NCI-H1436 treated with DMSO at 0.1 percent for 48 hours (cell line): ENCODE measurements at places on chromosomes 13 and 19.

DNA sequence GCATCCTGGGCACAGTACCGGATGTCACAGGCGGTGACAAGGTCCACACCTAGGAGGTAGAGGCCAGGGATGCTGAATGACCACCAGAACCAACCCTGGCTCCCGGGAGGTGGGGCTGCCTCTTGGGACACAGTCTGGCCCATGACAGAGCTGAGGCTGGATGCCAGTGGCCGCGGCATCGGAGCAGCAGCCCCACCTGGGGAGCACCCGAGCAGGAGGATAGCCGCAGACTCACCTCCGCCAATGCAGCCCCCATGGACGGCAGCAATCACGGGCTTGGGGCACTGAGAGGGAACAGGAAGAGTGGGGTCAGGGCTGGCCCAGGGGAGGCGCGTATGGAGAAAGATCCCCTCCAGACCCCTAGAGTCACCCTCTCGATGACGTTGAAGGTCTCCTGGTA lies 4.3 kb upstream of the LGALS4 start:
- no peak for DNase-seq

GRCh38 chr13:52878831-52879230 lies 30.4 kb upstream of the PCDH8 start:
- DNase-seq = no peak

DNA sequence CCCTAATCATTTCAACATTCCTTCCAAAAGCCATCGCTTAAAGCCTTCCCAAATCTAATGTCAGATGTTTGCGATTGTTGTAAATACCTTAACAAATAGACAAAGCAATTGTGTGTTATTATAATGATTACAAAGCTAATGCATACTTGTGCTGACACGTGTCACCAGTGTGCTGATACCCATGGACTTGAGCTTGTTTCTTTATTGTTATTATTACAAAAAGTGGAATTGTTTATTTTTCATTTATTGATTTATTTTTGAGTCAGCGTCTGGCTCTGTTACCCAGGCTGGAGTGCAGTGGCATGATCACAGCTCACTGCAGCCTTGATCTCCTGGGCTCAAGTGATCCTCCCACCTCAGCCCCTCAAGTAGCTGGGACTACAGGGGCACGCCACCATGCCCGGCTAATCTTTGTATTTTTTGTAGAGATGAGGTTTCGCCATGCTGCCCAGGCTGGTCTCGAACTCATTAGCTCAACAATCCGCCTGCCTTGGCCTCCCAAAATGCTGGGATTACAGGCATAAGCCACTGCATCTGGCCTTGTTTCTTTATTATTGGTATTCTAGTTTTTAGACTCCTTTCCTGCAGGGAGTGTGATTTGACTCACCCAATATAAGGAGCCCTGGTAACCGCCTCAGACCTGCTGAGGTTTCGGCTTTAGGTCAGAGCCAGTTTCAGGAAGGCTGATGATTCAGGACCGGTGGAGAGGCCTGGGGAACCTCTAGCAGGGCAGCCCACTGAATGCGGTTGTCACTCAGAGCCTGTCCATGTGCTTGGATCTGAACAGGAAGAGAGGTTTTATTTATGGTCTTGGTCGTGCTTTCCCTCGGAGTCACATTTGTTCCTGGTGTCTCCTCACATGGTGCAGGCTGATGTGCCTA lies 2.1 kb upstream of the FBXO17 start:
- DNase-seq = no peak

DNA sequence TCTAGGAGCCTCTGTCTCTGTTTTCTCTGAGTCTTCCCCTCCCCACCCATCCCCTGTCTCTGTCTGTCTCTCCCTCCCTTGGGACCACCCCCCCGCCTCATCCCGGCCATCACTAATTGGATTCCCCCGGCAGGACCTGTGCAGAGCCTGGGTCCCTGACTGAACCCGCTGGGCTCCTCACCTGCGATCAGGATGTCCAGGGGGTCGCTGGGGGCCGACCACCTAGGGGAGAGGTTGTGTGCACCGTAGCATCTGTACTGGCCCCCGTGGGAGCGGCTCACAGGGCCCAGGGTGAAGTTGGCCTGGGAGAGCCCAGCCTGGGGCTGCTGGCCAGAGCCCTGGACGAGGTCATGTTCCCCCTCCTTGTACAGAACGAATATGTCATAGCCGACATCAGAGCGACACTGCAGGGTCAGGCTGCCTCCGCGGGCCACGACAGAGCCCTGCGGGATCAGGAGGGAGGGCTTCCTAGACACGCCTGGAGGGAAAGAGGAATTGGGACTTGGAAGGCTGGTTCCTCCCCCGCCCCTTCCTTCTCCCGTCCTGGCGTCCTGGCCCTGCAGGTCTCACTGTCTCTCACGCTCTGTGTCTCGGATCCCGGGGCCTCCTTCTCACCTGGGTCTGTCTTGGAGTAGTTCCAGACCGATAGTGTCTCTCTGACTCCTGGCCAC lies 1.8 kb downstream of the LILRB5 start:
- no peak for DNase-seq

- peak; percentile 64 for DNase-seq
Measured at GRCh38 chr13:62209529-62209928, 793.9 kb upstream of the PCDH20 start.

- DNase-seq = no peak
Measured at GRCh38 chr19:5663904-5664303, 16.4 kb downstream of the MICOS13 start.

DNA sequence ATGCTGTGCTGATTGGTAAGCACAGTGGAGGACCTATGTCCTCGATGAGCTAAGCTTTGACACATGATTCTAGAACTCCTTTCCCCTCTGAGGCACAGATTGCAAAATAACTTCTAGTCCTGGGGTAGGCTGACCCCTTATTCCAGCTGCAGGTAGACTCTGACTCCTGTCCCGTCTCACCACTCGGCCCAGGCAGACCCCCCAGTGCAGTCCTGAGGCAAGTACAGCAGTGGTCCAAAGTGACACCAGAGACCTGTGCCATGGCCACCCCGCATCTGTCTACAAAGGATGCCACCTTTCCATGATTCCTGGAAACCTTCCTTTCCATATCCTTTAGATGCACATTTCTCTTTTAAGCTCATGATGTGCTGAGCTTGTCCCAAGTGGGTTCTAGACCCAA lies 482.5 kb downstream of the ZNF536 start:
- no peak for DNase-seq

GRCh38 chr13:31038834-31039552 lies 106.5 kb downstream of the TEX26 start:
- DNase-seq = no peak

DNA sequence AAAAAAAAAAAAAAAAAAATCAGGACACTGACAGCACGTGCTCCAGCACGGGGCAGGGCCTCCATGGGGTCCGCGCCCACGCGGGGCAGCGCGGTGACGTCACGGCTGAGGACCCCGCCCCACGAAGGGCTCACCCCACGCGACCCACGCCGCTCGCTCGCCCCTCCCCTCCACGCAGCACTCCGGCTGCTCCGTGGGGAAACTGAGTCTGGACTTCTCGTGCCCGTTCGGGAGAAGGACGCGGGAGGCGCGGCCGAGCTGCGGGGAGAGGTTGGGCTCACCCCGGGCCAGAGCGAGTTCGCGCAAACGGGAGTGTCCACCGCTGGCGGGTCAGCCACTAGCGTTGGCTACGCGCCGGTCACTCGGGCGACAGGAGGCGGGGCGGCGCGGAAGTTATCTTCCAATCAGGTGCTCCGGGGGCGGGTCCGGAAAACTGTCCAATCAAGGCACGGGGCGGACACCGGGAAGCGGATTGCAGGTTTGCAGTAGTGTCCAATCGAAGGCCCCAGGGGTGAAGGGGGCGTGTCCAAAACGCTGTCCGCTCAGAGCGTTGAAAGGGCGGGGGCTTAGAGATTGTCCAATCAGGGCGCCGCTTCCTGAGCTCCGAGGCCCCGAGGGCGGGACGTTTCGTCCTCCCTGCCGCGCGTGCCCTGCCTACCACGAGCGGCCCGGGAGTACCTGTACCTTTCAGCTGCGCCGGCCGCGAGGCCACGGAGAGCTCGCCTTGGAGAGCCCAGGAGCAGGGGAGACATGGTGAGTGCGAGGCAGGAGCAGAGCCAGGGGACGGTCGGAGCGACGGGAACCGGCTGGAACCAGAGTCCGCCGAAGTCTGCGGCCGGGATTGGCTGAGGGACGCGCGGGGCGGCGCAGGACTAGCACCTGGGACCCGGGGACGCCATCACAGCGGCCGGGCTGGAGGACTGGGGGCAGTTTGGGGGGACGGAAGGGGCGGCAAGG lies at the start of gene ZNF57:
Gene ZNF57 (plus strand): TSS at position 633 of the 957 bp plus-strand sequence. CDS start 118 bp downstream, at position 751.
- DNase-seq = peak; percentile 94

DNA sequence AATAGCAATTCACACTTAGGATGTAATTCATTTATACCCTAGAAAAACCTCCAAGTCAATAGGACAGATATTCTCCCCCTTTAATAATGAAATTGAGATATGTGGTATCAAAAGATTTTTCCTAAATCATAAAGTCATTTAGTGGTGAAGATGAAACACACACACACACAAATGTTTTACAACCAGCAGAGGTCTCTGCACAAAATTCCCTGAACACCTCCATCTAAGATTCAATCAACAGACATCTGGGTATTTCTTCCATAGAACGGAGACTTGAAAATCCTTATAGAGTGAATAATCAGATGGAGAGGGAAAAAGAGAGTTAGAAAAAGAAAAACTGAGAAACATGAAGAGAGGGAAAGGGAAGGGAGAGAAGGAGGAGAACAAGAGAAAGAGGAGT lies 52.8 kb downstream of the MYCBP2 start:
- no peak for DNase-seq

- DNase-seq = no peak
Measured at GRCh38 chr19:15841875-15842569, 26.6 kb upstream of the OR10H1 start.

- no peak for DNase-seq
Measured at GRCh38 chr13:108741930-108742329, 112.5 kb downstream of the MYO16 start.

GRCh38 chr19:50510121-50510670 lies 795 bp downstream of the JOSD2 start:
- no peak for DNase-seq

DNA sequence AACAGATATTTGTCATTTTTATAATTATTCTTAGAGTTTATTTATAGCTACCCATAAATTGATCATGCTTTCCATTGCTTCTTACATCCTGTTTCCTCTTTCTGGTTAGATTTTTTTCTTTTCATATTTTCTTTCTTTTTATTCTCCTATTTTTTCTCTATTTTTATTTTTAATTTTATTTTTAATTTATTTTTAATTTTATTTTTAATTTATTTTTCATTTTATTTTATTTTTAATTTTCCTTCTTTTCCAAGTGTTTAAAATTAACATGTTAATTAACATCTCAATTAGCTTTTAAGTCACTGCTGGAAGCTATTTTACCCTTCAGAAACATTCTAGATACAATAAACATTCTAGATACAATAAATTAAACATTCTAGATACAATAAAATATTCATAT lies 269.6 kb downstream of the B3GLCT start:
- no peak for DNase-seq

DNA sequence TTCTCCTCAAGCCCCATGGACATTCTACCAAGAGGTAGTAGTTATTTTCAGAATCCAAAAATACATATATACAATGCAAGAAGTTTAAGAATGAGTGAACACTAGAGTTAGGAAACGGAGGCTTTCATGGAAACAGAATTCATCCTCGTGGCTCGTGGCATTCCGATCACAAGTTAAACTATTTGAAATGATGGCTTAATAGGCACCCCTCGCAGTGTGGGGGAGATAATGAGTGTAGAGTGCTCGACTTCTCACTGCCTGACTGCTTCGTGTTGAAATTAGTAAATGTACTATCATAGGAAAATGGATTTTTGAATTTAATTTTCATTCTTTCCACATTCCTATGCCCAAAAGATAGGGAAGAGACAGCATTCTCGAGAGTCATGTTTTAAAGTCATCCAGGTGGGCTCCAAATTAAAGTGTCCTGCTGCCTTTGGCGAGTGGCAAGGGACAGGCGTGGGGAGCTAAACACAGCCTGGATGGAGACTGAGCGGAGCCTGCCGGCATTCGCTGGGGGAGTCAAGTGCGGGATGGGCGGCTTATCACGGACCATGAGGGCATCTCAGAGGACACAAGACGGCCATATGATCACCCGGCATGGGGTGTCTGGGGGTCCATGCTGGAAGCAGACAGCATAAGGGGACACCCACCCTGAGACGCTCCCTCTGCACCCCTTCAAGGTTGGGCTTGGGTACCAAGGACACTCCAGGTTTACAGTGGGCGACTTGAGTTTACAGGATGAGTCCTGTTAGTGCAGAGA lies 165.2 kb downstream of the TEX29 start:
- no peak for DNase-seq

DNA sequence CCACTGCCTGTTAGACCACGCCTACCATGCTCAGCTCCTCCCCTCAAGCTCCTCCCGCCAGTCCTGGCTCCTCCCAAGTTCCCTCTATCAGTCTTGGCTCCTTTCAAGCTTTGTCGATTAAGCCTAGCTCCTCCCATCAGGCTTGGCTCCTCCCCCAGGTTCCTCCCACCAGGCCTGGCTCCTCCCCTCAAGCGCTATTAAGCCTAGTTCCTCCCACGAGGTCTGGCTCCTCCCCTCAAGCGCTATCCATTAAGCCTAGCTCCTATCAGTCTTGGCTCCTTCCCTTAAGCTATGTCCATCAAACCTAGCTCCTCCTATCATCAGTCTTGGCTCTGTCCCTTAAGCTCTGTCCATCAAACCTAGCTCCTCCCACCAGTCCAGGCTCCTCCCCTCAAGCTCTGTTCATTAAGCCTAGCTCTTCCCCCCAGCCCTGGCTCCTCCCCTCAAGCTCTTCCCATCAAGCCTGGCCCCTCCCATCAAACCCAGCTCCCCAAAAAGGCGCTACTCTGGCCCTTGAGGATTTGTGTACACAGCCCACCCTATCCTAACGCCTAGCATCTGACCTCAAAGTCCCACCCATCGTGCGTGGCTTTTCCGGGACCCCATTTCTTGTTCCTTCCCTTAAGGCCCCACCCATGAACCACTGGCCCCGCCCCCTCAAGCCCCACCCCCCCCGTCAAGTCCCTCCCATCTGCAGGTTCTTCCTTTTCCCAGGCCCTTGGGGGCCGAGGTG lies 10.0 kb downstream of the CAMSAP3 start:
- DNase-seq = no peak

- DNase-seq = no peak
Measured at GRCh38 chr19:10625003-10625761, at the start of gene SLC44A2. TSS of gene SLC44A2 (plus strand) at chr19:10625553. CDS start at chr19:10625634, 81 bp downstream.

- no peak for DNase-seq
Measured at GRCh38 chr13:20105161-20105689, 55.6 kb downstream of the GJA3 start.

- DNase-seq = no peak
Measured at GRCh38 chr13:36418022-36418805, 14.1 kb upstream of the CCNA1 start.

GRCh38 chr13:50995854-50996253 lies 86.3 kb downstream of the RNASEH2B start:
- no peak for DNase-seq

DNA sequence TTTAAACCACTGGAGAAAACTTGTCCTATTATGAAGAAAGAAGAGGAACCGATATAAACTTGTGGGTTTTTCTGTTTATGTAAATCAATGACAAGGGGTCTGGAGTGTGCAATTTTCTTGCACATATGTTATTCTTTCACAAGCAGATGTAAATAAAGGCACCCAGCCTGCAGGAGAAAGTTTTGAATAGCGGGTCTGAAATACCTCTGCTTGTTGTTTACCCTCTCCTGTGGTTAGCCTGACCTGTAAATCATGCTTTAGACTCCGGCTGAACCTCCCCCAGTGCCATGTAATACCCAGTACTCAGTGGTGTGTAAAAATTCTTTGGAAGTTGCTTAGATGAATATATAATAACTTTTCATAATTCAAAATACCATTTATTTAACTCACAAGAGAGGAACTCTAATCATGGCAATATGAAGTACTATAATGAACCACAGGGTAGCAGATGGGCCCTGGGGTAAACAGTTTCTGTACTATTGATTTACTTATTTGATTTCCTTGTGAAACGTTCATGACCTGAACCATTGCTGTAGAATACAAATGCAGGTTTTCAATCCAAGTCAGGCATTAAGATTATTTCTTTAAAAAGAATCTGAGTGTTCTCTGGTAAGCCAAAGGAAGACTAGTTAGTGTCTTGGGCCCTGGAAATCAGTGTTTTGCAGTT lies 245.1 kb downstream of the LMO7 start:
- no peak for DNase-seq
